ENCODE measurements at places on chromosomes 5 and 9.

GRCh38 chr5:53249529-53250200 is 140.1 kb upstream of the MOCS2 start:
- DNase-seq, result peak; percentile 78

- peak; percentile 61 for DNase-seq
Measured at GRCh38 chr9:88947581-88948573, 43.4 kb upstream of the S1PR3 start.

DNA sequence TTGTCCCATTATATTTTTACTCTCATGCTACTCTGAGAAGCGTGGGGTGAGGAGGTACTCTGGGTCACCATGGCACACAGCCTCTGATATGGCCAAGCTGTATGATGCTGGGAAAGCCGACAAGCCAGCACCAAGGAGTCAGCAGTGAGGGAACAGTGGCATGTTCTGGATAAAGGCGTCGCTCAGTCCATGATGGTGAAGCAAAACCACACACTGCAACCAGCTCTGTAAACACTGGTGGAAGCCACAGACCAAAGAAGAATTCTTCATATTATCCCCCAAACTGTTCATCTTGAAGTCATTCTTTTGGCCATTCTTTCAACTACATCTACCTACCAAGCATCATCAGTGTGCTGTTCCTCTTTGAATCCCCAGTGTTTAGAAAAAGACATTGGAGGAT is 264.6 kb downstream of the ARHGEF28 start:
- no peak for DNase-seq

- DNase-seq, result peak; percentile 41
Measured at GRCh38 chr5:1950708-1951103, 68.0 kb upstream of the IRX4 start.
